ENCODE measurements at places on chromosomes 4 and X.
A peak's percentile ranks its signal among the peaks of the same experiment; 100 is the strongest.

DNA sequence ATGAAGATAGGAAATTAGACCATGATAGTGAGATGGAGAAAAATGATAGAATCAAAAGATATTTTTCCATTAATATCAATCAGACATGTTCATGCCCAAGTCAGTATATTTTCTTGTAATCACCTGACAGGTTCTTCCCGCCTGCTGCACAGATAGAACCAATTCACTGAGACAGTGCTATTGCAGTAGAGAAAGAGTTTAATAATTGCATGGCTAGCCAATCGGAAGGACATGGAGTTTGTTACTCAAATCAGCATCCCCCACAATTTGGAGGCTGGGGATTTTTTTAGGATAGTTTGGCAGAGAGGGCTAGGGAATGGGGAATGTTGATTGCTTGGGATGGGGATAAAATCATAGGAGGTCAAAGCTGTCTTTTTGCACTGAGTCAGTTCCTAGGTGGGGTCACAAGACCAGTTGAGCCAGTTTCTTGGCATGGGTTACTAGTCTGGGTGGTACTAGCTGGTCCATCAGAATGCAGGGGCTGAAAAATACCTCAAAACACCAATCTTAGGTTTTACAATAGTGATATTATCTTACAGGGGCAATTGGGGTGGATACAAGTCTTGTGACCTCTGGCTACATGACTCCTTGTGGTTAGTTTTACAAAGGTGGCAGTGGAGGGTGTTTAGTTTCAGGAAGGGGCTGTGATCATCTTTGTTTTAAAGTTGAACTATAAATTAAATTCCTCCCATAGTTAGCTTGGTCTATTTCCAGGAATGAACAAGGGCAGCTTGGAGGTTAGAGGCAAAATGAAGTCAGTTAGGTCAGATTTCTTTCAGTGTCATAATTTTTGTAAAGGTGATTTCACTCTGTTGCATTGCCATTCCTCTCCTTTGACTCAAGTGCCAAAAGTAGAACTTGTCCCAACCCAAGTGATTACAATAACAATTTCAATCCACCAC is 100.3 kb upstream of the PDE5A start:
- no peak for DNase-seq

DNA sequence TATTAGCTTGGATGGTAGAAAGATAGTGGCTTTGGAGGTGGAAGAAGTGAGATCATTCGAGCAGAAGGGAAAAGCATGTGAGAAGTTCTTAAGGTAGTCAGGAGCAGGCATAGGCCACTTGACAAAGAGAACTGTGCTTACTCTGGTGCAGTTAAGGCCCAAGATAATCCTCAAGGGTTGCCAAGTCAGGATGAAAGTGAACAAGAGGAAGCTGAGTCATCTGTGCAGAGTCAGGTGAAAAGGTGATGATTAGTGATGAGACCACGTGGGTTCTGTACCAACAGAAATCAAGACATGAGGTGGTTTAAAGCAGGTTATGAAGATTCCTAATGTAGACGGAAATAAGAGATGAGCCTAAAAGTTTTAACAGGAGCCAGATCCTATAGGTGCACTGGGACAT is 369.8 kb downstream of the DTHD1 start:
- DNase-seq = no peak

DNA sequence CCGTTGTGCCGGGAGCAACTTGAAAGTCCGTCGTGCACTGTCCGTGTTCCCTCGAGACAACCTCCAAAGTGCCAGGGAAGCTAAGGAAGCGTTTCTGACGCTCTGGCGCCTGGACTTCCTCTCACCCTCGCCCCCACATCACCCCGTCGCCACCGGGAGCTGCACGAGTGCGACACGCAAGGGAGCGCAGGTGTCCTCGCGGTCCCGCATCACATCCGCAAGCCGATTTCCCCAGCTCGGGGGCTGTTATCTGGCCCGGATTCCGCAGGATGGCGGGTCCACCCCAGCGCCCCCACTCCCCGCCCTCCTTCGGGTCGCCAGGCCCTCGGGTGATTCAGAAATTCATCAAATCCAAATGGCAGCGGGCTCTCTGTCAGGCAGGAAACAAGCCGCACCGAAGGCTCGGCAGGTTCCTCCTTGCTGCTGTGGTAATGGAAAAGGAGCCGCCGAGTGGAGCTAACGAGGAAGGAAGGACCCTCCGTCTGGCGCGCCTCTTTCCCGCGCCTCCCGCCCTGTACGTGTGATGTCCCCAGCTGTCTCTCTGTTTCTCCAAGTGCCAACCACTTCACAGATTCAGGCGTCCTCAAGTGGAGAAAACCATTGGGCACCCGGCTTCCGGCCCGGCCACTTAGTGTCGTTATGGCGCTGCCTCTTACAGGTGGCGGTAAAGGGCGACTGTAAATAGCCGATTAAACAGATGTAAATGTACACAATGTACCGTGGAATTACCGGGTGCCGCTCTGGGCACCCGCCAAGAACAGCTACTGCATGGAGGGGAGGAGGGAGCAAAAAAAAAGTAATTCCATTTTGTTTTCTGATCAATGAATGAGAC is 921 bp upstream of the SETD7 start:
- DNase-seq = no peak

GRCh38 chr4:61619528-61619927 is 419.4 kb downstream of the ADGRL3 start:
- no peak for DNase-seq

DNA sequence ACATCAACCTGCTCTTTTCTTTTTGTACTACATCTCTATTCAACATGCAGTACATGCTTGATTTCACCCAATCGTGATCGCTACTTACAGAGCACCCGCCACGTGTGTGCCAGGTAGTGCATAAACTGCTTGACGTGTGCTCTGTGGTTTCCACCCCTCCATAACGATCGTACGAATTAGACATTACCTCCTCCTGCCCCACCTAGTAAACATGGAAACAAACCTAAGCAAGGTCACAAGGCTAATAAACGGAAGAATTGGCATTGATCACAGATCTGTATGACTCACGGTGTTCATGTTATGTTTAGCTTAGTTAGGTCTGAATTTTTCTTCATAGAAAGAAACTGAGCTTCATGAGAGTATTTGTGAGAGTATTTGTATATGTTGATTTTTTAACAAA is 64.1 kb downstream of the STX18 start:
- no peak for DNase-seq

- no peak for DNase-seq
These were observed 359.9 kb upstream of the CNKSR2 start for GRCh38 chrX:21014326-21014725.

DNA sequence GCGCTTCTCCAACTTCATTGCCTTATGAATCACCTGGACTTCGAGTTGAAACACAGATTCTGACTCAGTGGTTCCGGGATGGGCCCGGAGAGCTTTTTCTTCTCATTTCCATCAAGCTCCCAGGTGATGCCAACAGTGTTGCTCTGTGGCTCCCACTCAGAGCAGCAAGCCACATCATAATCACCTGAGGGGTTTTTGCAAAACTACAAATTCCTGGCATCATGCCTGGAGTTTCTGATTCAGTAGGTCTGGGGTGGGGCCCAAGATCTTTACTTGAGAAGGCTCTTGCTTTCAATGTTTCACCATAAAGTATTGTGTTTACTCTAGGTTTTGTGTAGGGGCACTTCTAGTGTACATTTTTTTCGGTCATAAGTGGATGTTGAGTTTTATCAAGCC is 7.0 kb downstream of the MTM1 start:
- no peak for DNase-seq

GRCh38 chr4:100970414-100970813 is 376.9 kb downstream of the PPP3CA start:
- DNase-seq = no peak

- no peak for DNase-seq
These were observed 1005.9 kb upstream of the PABPC4L start for GRCh38 chr4:135207531-135207930.

DNA sequence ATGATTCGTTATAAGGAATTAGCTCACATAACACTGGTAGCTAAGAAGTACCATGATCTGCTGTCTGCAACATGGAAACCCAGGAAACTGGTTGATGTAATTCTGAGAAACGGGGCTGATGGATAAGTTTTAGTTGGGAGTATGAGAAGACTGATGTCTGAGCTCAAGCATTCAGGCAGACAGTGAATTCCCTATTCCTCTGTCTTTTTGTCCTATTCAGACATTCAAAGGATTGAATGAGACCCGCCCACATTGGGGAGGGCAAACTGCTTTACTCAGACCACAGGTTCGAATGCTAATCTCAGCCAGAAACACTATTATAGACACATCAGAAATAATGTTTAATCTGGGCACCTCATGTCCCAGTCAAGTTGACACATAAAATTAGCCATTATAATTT is 515.5 kb downstream of the STPG2 start:
- no peak for DNase-seq

DNA sequence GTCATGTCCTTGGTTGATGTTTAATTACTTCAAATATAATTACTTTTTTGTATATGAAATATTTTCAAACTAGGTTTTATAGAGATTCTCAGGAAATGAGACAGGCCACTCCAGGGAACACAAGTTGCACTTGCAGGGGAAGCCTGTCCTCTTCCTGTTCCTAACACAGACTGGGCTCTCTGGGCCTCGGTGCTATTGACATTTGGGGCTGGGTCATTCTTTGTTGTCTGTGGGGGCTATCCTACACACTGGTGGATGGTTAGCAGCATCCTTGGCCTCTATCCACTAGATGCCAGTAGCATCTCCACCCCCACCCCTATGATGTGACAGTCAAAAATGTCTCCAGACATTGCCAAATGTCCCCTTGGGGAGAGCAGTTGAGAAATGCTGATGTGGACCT is 49.3 kb upstream of the MAP3K15 start:
- no peak for DNase-seq

GRCh38 chr4:45100956-45101818 is 374.8 kb upstream of the GNPDA2 start:
- no peak for DNase-seq

DNA sequence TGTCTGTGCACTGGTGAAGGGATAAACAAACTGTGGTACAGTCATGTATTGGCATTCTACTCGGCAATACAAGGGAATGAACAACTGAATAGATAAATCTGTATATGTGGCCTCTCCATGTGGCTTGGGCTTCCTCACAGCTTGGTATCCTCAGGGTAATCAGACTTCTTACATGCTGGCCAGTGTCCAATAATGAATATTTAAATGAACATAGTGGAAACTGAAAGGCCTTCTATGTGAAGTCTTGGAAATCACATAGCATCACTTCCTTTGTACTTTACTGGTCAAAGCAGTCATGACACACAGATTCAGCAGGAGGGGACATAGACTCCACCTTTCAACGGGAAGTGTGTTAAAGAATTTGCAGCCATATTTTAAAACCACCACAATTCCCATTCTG is 33.4 kb upstream of the GPR101 start:
- DNase-seq = no peak

GRCh38 chr4:89847571-89848325 is 10.8 kb upstream of the SNCA start:
- DNase-seq = no peak

- DNase-seq = peak; percentile 10
These were observed 2.0 kb downstream of the STBD1 start for GRCh38 chr4:76308548-76308947.

DNA sequence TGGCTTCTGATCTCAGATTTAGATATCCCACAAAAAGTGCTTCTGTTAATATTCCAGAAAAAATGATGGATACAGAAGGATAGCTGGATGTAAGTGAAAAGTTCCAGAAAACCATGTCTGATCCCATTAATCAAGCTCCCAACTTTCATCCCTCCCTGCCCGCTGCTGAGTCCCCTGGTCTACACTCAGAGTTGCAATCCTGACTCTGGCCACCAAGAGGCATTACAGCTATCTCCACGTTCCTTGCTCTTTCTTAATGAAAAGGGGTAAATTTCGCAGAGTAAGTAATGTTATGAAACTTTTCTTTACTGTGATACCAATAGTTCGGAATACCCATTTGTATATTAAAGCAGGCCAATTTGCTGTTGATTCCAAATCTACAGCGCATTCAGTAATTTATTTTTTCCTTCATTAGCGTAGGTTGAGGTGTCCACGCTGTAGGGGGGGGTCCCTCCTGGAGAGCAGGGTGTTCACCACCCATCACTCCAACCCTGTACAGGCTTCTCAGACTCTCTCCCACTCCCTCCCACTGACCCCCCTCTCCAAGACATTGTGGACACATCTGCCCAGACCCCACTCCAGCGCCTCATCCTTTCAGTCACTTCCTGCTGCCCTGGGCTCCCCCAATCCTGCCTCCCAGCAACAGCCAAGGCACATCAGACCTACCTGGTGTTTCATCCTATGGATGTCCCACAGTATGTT is 55.1 kb downstream of the RAB40A start:
- no peak for DNase-seq

DNA sequence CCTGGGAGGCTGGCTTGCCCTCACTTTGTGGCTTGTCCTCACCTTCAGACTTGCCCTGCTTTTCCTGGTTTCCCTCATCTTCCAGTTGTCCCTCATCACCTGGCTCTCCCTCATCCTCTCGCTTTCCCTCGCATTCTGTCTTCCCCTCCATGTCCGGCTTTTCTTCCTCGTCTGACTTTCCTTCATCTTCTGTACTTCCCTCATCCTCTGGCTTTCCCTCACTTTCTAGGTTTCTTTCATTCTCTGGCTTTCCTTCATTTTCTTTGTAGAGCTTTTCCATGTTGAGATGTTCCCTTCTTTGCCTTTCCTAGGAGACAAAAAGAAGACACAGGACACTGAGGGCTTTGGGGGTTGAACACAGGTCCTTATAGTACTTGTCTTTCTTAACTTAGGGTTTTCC is 2.3 kb downstream of the TCEAL5 start:
- DNase-seq = no peak

GRCh38 chr4:144338834-144339233 is 198.3 kb upstream of the GYPA start:
- no peak for DNase-seq

DNA sequence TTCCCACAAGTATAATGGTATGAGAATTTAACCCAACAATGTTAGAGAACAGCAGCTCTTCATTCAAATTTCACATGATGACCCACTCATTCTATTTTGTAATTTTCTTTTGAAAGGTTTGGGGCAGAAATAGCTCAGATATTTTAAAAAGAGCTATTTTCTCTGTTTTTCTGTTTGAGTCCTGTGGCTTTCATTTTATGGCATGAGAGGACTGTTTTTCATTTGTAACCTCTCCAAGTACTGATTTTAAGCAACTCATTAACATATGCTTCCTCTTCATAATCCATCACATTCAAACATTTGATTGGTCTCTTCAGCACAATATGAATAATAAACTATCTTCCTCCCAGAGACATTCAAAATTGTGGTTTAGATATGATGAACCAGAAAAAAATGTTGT is 129.0 kb upstream of the TEX13A start:
- DNase-seq = no peak

- DNase-seq = no peak
These were observed 145.7 kb downstream of the RELL1 start for GRCh38 chr4:37540486-37540885.

- no peak for DNase-seq
These were observed 7.8 kb upstream of the HAUS3 start for GRCh38 chr4:2249526-2250356.

DNA sequence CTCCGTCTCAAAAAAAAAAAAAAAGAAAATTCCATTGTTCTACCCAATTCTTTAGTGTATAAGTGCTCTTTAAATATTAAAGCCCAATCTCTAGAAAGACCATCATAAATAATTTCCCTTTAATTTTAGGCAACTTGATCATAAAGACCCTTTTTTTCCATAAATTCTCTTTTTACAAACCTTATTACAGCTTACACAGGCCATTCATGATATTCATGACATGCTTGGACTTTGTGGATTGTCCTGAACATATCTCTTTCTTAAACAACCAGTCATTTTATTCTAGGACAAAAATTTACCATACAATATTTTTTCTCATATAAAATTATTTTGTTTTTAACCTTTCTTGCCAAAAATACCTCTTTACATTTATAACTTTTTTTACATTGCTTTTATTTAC is 30.5 kb downstream of the TLR8 start:
- DNase-seq = no peak
